H9 (cell line): ENCODE measurements at places on chromosomes 5 and 9. TPM values are rescaled to one million over a fixed set of nuclear protein-coding genes. Genes with fewer than 3 reads are reported as not detected.

GRCh38 chr5:113118298-113118697, 141.7 kb downstream of the DCP2 start:
- DNase-seq: no peak

- DNase-seq: peak; percentile 56
Observed at GRCh38 chr5:175842951-175843793, 28.2 kb upstream of the CPLX2 start.

DNA sequence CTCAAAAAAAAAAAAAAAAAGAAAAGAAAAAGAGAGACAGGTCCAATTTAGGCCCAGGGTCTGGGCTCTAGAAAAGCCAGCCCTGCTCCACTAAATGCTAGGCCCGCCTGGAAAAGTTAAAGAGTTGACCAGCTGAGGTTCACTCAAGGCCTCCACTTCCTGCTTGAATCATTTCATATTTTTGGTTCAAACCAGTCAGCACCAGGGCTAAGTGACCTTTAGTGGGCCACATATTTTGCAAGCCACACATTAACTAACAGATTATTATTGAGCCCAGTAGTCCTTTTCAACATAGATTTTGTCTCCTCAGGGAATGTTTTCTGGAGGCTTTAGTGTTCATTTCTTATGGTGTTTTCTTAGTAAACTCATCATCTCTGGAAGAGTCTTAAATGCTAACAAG, 156.6 kb downstream of the TLR4 start:
- DNase-seq: no peak

- DNase-seq: no peak
Observed at GRCh38 chr5:122400341-122400740, 88.3 kb downstream of the SNCAIP start.

DNA sequence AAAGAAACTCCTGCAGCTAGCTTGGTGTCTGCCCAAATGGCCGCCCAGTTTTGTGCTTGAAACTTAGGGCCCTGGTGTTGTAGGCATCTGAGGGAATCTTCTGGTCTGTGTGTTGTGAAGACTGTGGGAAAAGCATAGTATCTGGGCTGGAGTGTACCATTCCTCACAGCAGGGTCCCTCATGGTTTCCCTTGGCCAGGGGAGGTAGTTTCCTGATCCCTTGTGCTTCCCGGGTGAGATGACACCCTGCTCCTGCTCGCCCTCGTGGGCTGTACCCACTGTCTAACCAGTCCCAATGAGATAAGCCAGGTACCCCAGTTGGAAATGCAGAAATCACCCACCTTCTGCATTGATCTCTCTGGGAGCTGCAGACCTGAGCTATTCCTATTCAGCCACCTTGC, 182.8 kb downstream of the GDNF start:
- DNase-seq: no peak

MEIKIN gene
- total RNA-seq: not detected in 2 replicates

DNA sequence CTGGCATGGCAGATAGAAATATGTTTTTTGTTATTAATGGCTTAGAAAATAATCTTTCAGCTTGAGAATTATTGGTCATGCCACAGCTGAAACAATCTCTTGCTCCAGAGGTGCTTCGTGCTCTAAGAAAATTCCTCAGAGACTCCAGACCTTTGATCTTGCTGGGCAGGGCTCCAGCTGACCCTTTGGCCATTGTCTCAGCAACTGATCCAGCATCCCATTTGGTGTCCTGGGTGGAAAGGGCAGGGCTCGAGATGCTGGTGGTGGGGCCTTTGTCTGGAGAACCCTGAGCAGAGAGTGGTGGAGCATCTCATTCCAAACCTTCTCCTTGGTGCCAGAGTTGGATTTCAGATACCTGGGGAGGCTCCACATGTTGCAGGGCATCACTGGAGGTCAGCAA, 43.2 kb upstream of the PIK3R1 start:
- no peak for DNase-seq

MYOZ3 gene
- 15.8 and 18.1 TPM in 2 replicates for total RNA-seq

GRCh38 chr5:113581388-113581787, 67.9 kb downstream of the YTHDC2 start:
- DNase-seq: no peak

- DNase-seq: no peak
Observed at GRCh38 chr5:92805446-92805845, 775.6 kb downstream of the NR2F1-AS1 start.

SVEP1 gene
- total RNA-seq: 0.17 and 0.24 TPM in 2 replicates

DNA sequence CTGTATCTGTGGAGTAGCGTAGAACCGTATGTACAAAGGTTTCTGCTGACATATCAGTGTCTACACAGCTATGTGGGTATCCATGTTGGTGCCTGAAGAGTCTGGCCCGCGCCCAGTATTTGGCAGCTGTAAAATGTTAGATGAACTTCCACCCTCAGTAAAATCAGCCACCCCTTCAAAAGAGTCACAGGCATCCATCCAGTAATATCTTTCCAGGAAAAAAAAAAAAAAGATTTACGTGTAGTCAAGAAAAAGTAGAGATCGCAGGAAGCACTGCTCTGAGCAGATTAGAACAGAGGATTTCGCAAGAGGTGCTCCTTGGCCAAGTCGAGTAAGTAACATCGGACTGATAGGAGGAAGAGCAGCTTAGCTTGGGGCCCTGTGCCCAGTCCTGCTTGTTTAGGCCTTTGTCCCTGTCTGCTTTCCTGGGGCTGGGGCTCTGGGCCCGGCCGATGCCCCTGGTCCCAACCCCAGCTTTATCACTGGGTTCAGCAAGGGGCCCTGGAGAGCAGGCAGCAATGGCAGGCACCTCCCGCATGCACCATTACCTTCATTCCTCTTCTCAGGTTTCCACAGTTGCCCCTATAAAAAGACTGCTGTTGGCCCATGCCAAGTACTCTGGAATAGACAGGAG, 21.2 kb downstream of the DAPK1 start:
- no peak for DNase-seq

DNA sequence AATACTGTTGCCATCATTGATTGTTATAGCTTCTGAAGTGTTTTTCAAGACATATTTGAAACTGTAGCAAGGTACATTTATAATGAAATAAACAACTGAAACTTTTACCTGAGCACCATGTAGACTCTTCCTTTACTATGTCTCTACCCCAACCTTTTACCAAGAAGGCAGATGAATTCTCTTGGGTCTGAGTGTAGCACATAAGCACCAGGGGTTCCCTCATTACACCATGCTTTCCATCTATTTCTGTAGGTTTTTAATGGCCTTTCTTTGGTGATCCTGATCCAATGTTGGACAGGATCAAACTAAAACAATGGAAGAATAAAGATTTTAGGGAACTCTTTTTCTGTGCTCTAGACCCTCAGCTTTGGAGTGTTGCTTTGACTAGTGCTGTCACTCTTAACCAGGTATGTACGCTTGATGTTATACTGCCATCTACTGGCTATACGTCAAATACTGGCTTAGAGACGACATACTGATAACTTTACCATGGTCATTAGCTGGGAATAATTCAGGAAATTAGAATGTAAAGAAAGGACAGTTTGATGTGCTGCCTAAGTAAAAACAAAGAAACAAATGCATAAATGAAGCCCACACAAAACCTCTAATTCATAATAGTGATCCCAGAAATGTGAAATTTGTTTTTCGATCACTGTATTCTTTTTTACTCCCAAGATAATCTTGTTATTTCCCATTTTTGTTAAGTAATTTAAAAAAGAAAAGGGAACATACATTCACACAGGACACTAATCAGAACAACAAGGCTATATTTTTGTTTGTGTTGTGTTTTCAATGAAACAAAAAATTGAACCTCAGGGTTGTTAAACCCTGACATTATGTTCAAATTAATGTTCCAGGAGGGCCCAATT, 30.7 kb downstream of the IFNW1 start:
- DNase-seq: no peak

SELENOP gene
- total RNA-seq: 6.9 and 8.5 TPM in 2 replicates

DNA sequence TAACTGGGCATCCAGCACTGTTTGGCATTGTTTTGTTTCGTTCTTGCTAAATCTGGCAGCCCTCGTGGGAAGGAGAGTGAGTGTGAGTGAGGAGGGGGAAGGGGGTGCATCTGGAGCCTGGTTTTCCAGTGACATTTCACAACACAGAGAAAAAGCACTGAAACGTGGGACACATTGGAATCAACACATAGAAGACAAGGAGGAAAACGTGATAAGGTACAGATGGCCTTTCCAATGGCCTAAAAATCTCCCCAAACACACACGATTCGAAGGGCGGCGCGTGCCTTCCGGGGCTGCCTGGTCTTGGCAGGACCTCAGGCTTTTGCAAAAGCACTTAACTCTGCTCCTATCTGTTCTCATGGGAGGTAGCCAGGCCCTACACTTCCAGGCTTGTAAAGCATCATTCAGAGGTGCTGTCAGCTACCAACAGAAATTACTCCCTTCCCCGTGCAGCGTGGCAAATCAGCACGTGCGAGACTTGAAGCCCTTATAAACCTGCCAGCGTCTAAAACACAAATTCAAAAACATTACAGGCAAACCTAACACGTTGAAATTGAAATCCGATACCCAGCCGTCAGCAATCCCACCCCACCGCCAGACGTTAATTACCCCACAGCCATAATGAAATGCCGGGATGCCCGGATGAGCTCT, 129.4 kb downstream of the OLFM1 start:
- peak; percentile 28 for DNase-seq

DNA sequence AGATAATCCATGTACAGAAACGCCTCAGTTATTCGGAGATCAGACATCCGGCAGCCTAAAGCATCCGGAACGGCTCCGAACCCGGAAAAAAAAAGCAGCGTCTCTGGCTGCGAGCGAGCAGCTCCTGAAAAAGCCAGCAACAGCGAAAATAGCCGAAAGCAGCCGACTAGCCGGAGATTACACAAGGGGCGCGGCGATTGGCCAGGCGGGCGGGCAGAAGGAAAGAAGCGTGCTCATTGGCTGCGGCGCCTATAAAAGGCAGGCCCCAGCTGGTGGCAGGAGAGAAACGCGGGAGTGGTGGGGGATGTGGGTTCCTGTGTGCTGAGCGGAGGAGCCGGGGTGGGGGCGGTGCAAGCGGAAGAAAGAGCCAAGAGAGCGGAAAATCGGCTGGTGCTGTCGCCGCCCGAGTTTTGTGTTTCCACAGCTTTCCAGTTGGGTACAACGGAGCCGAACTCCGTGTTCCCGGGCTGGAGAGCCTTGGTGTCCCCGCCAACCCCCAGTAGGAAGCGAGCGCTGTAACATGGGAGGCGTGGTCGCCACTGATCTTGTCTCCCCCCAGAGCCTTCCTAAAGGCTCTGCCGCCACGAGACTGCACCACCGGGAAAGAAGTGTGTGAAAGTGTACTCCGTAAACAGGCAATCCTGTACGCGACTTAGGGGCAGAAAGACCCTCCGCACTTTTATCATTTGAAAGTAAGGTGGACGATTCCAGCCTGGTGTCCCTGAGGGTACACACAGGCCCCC, at the start of gene ARL15:
TSS of gene ARL15 (minus strand) at position 141 of the 743 bp plus-strand sequence.
- peak; percentile 97 for DNase-seq

GRCh38 chr5:136058972-136059354, 30.2 kb downstream of the TGFBI start:
- no peak for DNase-seq

GRCh38 chr5:73278693-73279092, 105.7 kb downstream of the TMEM174 start:
- DNase-seq: no peak

DNA sequence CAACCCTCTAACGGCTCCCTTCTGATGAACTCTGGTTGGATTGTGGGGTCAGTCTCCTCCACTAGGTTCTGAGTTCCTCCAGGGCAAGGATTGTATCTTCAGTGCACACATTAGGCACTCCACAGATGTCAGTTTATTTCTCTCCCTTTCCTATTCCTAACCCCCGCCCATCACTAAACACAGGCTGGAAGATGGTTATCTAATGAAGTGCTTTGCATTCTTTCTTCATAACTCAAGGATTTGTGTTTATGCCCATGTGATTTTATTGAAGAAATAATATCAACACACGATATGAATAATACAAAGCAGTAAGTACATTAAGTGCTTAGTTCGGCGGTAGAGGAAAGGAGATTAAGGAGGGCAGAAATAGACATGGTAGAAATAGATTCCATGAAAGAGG, 4.4 kb upstream of the CREBRF start:
- DNase-seq: no peak

DNA sequence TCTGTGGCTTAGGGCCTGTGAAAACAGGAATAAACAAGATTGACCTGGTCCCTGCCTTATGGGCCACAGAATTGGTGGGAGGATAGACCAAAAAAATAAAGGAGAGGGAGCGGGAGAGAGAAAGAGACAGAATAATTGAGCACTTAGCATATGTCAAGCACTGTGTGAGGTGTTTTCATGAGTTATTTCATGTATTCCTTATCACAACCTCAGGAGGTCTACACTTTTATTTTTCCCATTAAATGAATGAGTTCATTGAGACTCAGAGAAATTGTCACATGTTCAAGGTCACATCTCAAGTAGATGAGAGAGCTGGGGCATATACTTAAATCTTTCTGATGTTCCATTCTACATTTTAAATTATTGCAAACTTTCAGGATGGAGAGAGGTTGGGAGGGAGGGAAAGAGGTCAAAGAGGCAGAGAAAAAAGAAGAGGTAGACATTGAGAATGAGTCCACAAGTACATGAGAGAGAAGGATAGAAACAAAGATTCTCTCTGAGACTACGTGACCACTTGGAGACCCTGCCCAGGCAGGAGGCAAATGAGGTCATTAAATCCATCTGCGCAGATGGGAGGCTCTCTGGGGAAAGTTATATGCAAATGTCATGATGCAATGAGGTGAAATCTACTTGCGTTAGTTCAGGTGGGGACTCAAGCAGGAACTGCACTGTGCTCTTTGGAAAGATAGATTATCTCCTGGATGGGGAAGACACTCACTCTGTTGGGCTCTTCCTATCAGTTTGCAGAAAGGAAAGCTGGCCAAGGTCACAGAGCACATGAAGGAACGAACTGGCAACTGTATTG, 241.5 kb downstream of the PAPPA start:
- no peak for DNase-seq

PLAC8L1 gene
- total RNA-seq: 0.52 and 0.64 TPM in 2 replicates

FABP6 gene
- total RNA-seq: 5.2 and 6.2 TPM in 2 replicates

GRCh38 chr5:143413958-143414669, 10.6 kb upstream of the NR3C1 start:
- DNase-seq: no peak
